ENCODE measurements at places on chromosomes 6 and 20.
A peak's percentile ranks its signal among the peaks of the same experiment; 100 is the strongest.

DNA sequence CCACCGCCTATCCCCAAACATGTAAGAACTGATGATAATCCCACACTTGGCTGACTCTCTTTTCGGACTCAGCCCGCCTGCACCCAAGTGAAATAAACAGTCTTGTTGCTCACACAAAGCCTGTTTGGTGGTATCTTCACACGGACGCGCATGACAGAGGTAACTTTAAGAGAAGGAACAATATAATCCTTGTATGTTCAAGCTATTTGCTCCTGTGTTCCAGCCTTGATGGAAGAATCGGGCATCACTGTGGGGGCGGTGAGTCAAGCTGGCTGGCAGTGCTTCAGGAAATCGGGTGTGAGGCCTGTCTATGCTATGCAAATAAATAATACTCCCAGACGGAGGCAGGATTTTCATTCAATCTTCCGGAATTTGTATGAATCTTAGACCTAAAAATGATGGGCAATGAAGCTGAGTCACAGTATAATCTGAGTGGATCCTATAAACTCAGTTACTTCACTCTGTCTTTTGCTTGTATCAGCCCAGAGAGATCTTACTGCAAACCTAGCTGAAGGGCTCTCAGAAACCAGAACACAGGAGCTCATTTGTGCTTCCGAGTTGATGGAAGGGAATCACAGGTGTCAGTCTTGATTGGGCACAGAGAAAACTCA, 45.2 kb upstream of the NT5E start:
- no peak for DNase-seq

- DNase-seq = no peak
Measured at GRCh38 chr6:37501632-37502491, 2.2 kb upstream of the CCDC167 start.

DNA sequence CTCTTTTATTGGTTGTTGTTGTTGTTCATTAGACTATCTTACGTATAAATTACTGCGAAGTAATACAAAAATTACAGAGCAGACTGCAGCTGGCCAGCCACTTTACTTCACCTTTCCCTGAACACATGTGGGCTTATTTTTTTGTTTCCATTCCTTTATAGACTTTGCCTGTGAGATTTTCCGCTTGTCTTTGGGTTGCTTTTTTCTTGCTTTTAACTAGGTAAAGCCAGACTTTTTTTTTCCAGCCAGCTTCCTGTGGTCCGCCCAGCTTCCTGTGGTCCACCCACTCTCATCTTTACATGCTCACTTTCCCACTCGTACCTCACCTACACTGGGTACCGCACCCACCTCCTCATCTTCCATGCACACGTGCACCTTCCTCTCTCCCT, 79.0 kb downstream of the IPCEF1 start:
- DNase-seq = no peak

DNA sequence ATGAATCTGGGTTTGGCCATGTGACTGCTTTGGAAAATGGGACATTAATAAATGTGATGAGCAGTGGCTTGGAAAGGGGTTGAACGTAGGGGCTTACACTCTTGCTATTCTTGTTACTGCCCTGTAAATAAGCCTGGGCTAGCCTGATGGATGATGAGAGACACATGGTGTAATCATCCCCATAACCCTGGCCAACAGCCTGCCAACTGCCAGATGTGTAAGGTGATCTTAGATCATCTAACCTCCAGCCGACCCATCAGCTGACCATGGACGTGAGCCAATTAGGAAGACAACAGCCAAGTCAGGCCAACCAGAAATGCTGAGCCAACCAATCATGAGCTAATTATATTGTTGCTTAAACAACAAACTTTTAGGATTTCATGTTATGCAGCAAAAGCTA, 25.2 kb downstream of the FBXO30 start:
- DNase-seq = no peak

GRCh38 chr20:2523919-2524708, 12.3 kb upstream of the TMC2 start:
- DNase-seq = peak; percentile 77

GRCh38 chr20:49482621-49483017, at the start of gene KCNB1:
Gene KCNB1, minus strand, starts transcription at chr20:49482668. Its CDS starts 188 bp downstream, at chr20:49482480.
- DNase-seq = no peak

DNA sequence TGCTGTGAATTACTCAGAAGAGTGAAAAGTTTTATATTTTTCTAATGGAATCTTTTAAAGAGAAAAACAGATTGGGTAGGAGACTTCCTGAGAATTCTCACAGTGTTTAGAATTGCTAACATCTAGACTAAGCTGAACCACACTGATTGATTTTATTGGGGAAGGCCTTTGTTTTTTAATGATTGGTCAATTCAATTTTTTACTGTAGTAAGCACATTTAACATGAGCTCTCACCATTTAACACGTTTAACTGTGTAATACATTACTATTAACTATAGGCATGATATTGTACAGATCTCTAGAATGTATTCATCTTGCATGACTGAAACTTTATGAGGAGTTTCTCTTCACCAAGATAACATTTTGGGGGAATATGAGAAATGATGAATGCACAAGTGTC, 987.3 kb downstream of the PHF3 start:
- no peak for DNase-seq

DNA sequence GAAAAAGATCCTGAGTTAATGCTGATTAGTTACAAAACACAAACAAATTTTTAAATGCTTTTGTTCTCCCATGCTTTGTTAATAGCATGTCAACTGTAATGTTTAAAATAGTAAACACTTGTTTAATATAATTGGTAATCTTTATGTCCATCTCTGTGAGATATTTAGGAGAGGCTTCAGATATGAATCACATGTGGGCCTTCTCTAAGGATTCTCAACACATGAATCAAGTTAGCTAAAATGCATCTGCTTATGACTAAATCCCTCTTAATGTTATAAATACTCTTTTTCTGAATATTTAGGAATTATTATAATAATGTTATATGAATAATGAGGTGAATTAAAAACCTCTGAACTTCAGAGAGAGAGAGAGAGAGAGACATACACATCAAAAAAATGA, 345.9 kb upstream of the MANEA start:
- DNase-seq = no peak

- no peak for DNase-seq
Measured at GRCh38 chr6:22884456-22884855, 315.1 kb downstream of the HDGFL1 start.

- DNase-seq = no peak
Measured at GRCh38 chr20:50101887-50102286, 11.1 kb downstream of the UBE2V1 start.

DNA sequence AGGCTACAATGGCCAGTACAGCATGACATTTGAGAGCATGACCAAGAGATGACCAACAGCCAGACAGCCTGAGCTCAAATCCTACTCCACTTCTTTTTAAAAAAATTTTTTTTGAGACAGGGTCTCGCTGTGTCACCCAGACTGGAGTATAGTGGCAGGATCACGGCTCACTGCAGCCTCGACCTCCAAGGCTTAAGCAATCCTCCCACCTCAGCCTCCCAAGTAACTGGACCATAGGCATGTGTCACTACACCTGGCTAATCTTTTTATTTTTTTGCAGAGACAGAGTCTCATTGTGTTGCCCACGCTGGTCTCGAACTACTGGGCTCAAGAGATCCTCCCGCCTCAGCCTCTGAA, 42.9 kb downstream of the NOL4L start:
- DNase-seq = no peak

- no peak for DNase-seq
Measured at GRCh38 chr20:34104059-34104458, 8.0 kb downstream of the EIF2S2 start.
